Aorta (tissue), 5 donors: ENCODE measurements at places on chromosomes 2 and 18. TPM values are rescaled to one million over a fixed set of nuclear protein-coding genes. Genes with fewer than 3 reads are reported as not detected.

Gene KIF5C
- 1.5 TPM for polyA plus RNA-seq

Gene FHOD3
- 9.6 TPM for polyA plus RNA-seq

Gene PLB1
- polyA plus RNA-seq: 5.3 TPM

DNA sequence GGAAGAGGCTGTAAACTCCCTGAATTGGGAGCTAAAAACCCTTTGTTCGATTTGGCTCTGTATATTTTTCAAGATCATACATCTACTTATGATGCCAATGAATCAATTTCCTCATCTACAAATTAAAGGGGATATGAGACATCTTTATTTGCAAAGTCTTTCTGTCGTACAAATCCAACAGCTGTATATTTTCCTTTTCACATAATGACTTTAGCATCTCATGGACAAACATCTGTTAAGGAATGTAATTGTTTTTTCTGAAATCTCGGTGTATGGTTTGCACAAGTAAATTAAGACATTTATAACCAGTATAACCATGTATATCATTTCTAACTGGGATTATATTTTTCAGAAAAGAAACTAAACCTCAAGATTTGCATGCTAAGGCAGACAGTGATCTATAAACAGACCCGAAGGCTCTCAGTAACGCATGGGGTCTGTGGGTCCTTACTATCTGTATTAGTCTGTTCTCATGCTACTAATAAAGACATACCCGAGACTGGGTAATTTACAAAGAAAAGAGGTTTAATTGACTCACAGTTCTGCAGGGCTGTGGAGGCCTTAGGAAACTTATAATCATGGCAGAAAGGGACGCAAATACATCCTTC is 130.8 kb downstream of the SLC8A1 start:
- DNase-seq: no peak
- peaks cover 4% of the 10 kb centered on the region for H3K4me1 ChIP-seq
- no peak overlapping the region for H3K27ac ChIP-seq
- H3K36me3 ChIP-seq: no peaks in the 10 kb centered on the region
- H3K4me3 ChIP-seq: no peak overlapping the region
- no peaks in the 10 kb centered on the region for H3K27me3 ChIP-seq

DNA sequence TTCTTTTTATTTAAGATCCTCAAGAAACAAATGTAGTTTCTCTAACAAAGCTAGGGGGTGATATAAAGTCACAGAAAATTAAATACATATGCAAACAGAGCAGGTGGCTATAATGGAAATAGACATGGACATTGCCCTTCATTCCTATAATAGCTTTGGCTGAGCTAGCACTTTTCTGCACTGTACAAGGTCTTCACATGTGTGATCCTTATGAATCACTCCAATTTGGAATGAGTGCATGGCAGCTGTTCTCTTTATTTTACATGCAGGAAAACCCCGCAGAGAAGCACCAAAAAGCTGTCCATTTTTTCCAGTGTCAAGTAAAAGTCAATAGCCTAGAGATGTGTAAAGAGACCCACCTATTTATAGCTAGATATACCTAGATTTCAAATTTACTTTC is 747.4 kb upstream of the SLC8A1 start:
- H3K4me1 ChIP-seq: peaks cover 4% of the 10 kb centered on the region
- no peak overlapping the region for H3K4me3 ChIP-seq
- H3K27me3 ChIP-seq: no peaks in the 10 kb centered on the region
- no peaks in the 10 kb centered on the region for H3K36me3 ChIP-seq
- no peak overlapping the region for H3K27ac ChIP-seq
- DNase-seq: no peak

DNA sequence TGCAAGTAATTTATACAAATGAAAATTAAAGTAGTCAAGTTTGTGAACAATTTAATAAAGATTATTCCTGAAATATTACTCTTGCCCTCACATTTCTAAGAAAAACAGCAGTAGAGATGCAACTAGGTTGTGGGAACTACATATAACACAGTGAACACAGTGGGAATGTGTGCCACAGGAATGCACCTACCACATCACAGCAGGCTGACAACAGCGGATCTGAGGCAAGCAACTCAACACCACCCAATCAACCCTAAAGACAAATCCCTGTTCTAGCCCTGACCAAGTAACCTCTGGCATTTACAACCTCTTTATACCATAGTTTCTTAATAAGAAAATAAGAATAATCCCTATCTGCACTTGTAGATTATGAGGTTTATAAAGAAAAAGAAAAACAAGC is 23.4 kb downstream of the MBOAT2 start:
- H3K4me1 ChIP-seq: peaks cover 1% of the 10 kb centered on the region
- no peak for DNase-seq
- H3K27me3 ChIP-seq: no peaks in the 10 kb centered on the region
- H3K27ac ChIP-seq: no peak overlapping the region
- no peak overlapping the region for H3K4me3 ChIP-seq

DNA sequence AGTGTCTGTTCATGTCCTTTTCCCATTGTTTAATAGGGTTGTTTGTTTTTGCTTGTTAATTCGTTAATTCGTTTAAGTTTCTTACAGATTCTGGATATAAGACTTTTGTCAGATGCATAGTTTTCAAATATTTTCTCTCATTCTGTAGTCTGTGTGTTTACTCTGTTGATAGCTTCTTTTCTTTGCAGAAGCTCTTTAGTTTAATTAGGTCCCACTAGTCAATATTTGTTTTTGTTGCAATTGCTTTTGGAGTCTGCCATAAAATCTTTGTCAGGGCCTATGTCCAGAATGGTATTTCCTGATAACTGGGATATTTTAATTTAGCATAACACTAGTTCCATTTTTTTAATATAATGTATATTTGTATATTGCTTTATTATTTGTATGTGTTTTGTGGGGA is 1380.1 kb downstream of the SUCLG1 start:
- no peak overlapping the region for H3K27ac ChIP-seq
- H3K4me1 ChIP-seq: no peaks in the 10 kb centered on the region
- no peaks in the 10 kb centered on the region for H3K36me3 ChIP-seq
- no peak overlapping the region for H3K4me3 ChIP-seq

DNA sequence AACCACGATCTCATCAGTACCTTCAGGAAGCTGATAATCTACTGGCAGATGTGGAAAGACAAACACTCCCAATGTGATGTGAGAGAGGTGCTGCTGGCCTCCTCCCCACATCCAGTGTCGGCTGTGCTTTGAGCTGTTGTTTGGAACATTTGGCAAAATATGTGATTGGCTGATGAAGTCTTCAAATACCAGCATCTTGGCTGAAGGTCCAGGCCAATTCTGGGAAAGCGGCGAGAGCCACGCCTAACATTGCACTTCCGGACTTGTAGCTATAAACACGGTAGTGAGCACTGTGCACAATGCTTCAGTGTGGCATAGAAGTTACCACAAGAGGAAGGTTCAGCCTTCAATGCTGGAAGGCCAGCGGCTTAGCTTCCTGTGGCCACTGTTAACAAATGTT is 198.8 kb downstream of the DCDC2C start:
- no peak overlapping the region for H3K27ac ChIP-seq
- H3K27me3 ChIP-seq: no peaks in the 10 kb centered on the region
- H3K36me3 ChIP-seq: no peaks in the 10 kb centered on the region
- H3K4me3 ChIP-seq: no peak overlapping the region
- H3K4me1 ChIP-seq: no peaks in the 10 kb centered on the region

DNA sequence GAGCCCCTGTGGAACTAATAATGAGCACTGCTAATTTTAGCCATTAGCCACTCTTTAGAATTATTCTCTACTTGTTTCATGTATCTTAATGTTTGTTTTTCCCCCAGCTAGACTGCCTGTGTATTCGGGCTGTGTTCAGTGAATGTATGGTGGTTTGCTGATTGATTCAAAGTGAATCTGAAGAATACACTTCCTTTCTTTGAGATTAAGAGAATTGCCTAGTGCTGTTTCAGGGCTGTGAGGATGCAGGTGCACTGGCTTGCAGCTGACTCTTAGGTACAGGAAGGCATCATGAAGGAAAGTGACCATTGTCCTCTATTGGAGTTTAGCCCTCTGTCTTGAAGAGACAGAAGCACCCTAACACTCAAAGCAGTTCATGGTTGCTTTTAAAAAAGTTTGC is 138.7 kb downstream of the CERS6 start:
- no peak overlapping the region for H3K27ac ChIP-seq
- H3K36me3 ChIP-seq: no peaks in the 10 kb centered on the region
- H3K4me3 ChIP-seq: no peak overlapping the region
- no peaks in the 10 kb centered on the region for H3K4me1 ChIP-seq
- DNase-seq: no peak
